SW480 (cell line): ENCODE measurements at places on chromosomes 7 and 10.
A peak's percentile ranks its signal among the peaks of the same experiment; 100 is the strongest.

- DNase-seq = no peak
These were observed 11.7 kb downstream of the ANK3 start for GRCh38 chr10:60377955-60378354.

DNA sequence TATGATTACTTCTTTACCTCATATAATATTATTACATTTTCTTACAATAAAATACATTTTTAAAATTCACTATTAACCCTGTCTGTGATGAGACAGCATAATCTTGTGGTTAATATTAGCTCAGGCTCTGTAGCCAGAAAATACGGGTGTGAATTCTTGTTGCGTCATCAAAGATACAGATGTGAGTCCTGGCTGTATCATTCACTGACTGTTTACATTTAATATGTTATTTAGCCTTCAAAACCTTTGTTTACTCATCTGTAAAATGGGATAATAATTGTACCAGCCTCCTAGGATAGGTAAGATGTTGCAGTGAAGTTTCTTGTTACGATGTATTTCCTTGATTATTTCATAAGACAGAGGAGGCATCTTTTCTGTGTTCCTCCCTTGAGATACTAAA lies 184.7 kb upstream of the PRPS1L1 start:
- DNase-seq = no peak

- DNase-seq = no peak
These were observed 109.4 kb upstream of the ACBD5 start for GRCh38 chr10:27349987-27350386.

GRCh38 chr7:44884621-44885393 lies 523 bp downstream of the PURB start:
- peak; percentile 42 for DNase-seq

GRCh38 chr7:12927635-12928434 lies 240.4 kb downstream of the ARL4A start:
- DNase-seq = no peak

DNA sequence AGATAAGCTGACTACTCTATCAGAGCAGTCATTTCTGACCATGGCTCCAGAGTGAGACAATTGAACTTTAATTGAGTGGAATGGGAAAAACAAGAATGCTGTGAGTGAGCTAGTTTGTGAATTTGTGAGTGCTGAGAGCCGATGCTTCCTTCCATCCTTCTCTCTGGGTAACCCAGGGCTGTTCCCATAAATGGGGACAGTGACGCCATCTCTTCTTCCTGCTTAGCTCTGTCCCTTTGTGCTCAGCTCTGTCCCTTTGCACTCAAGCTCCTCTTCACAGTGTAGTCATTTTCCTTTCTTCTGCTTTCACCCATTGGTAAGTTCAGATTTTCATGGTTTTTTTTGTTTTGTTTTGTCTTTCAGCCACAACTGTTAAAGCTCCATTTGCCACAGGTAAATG lies 24.4 kb downstream of the C10orf120 start:
- DNase-seq = no peak

DNA sequence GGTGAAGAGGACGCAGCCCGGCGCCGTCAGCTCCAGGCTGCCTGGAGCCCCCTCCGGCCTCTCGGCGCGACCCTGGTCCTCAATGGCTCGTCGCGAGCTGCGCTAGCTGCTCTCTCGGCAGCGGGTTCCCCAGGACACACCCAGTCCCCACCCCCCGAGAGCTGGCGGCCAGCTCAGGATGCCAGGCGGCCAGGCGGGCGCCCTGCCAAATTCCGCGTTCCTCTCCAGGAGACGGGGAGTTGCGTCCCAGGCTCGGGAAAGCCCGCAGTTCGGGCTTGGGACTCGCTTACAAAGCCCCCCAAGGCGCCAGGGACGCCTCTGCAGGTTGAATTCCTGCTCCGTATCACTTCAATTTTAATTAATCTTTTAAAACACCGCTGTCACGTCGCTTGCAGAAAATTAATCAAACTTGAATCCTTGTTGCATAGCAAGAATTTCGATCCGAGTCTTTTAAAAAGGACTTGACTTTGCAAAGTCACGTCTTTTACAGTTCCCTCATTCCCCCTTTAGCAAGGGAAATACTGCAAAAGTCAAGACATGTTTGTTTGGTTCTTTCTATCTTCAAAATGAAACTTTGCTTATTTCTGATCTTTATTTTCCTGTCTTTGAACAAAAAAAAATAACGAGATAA lies 28.2 kb downstream of the SKIDA1 start:
- DNase-seq = peak; percentile 88

- DNase-seq = no peak
These were observed 84.5 kb downstream of the AOAH start for GRCh38 chr7:36639826-36640225.

DNA sequence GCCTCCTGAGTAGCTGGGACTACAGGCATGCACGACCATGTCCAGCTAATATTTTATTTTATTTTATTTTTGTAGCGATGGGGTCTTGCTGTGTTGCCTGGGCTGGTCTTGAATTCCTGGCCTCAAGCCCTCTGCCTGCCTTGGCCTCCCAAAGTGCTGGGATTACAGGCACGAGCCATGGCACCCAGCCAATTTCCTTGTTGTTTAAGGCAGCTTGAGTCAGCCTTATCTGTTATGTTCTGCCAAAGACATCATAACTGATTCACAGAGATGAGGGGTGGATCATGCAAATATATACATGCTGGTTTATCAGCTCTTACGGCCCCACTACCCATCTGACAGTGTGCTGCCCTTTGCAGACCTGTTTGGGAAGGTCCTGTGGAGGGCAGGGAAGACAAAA lies 826.7 kb downstream of the TYW1 start:
- no peak for DNase-seq

DNA sequence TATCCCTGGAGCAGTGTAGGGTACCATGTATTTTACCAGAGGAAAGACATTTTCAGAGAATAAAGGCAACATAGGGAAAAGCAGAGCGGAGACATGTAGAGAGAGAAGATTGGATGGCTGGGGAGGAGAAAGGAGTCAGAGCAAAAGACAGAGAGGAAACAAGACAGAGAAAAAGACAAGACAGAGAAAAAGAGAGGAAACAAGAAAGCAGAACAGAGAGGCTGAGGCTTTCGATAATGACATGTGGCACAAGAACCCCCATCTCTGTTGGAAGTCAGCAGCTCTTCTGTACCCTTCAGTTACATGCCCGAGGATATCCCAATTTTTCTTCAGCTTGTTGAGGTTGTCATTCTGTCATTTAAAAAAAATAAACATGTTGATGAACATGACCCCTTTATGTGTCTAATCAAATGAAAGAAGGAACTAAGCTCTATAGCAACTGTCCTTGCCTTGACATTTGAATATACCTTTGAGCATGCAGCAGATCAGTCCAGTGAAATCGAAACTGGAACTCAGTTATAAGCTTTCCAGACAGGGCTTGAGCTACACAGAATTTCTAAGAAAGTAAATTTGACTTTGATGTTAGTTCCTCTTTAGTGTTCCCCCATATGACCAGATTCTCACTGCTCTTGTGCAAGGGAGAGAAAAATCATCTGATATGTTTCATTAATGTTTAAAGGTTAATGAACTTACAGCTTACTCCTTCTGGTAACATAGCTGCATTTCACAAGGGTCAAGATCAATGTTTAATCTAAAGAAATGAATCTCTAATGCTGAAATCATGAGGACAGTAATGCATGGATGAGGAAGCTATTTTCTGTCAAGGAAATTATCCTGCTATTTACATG lies 75.1 kb upstream of the SP4 start:
- peak; percentile 15 for DNase-seq

GRCh38 chr10:131649617-131650016 lies 251.2 kb upstream of the PPP2R2D start:
- no peak for DNase-seq

- DNase-seq = no peak
These were observed 18.1 kb downstream of the RAB11FIP2 start for GRCh38 chr10:118028619-118029018.

- DNase-seq = no peak
These were observed 393.4 kb downstream of the ACTR3B start for GRCh38 chr7:153152801-153153422.

- no peak for DNase-seq
These were observed 59.5 kb upstream of the LAMB1 start for GRCh38 chr7:108062250-108063014.

DNA sequence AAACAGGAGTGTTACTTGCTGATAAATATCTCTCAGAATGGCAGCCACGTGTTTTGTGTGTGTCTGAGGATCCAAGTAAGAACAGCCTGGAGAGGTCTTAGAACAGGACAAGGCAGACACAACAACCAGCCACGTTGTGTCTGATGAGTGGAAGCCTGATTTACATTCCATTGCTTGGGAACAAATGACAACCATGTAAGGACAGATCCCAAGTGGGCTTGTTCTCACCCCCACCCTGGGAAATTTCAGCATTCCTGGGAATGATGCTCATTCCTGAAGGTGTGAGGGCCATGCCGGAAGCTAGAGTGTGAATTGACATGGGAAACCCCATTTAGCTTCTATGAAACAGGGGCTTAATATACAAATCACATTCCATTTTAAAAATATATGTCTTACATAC lies 35.9 kb downstream of the IL6 start:
- no peak for DNase-seq

GRCh38 chr7:93442478-93443224 lies 131.9 kb downstream of the CALCR start:
- DNase-seq = peak; percentile 73

DNA sequence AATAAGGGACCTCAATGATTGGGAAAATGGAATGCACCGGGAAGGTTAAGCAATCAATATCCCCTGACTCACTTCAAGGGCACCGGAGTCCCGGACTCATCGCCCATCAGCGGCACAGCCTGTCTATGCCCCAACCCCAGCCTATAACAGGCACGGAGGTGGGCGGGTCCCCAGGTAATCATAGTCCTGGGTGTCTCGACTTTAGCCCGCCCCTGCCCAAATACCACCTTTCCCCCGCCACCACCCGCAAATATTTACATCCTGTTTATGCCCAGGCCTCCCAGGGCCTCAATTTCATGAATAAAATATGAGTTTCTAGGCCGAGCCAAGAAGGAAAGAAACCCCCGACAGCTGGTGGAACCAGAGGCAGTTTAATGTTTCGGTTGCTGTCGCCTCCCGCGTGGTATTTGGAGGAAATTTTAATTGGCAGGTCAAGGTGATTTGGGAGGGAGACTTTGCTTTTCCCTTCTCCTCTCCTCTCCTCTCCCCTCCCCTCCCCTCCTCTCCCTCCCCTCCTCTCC lies 15.6 kb upstream of the RFC2 start:
- DNase-seq = peak; percentile 97

- no peak for DNase-seq
These were observed 29.3 kb upstream of the ADD3 start for GRCh38 chr10:109978481-109978880.

GRCh38 chr10:60086421-60086820 lies 180.1 kb upstream of the CCDC6 start:
- DNase-seq = no peak

- peak; percentile 3 for DNase-seq
These were observed 68.5 kb downstream of the CXCL12 start for GRCh38 chr10:44316187-44316921.
